8988T (cell line): ENCODE measurements at places on chromosomes 12 and 14.

DNA sequence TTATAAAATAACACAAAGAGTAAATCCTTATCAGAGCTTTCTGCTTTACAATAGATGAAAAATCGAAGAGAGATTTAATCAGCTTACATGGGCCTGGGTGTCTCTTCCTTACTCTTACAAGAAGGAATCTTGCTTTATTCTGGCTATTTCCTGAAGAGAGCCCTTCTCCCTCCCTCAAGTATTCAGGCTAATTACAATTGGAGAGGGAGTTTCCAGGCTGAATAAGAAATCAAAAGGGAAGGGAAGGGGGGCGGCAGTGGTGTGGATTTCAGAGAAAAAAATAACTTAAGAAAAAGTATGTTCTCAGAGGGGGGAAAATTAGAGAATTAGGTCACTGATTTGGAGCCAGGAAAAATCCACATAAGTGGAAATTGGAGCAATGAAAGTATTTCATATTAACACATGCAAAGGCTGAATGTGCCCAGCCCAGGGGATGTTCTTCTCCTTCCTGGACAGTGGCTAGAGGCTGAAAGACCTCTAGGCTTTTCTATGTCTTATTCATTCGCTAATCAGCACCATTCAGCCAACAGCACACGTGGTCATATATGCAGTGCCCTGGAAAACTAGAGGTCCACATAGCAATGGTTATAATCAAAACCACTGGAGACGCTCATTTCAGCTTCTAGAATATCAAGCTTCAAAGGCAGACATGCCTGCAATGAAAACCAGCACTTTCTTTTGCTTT is 158.9 kb upstream of the BTG1 start:
- DNase-seq = no peak

GRCh38 chr12:25323581-25323982 is 72.9 kb upstream of the KRAS start:
- DNase-seq = no peak

DNA sequence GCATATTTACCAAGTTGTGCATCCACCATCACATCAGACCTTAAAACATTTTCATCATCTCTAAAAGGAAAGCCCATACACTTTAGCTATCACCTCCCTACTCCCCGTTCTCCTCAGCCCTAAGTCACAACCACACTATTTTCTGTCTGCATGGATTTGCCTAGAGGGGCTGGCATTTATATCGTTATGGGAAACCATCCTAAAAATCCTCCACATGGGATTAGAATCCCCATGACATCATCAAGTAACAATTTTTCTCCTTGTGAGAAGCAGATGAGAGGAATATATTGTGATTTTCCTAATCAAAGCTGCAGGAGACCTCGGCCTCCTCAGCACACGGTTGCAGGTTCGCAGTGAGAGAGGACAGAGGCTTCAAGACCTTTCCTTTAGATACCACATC is 114.1 kb downstream of the SLC15A4 start:
- DNase-seq = no peak

- no peak for DNase-seq
These were observed 78.9 kb downstream of the AKAP6 start for GRCh38 chr14:32408018-32408417.

GRCh38 chr12:104835317-104835716 is 122.8 kb downstream of the SLC41A2 start:
- DNase-seq = no peak

DNA sequence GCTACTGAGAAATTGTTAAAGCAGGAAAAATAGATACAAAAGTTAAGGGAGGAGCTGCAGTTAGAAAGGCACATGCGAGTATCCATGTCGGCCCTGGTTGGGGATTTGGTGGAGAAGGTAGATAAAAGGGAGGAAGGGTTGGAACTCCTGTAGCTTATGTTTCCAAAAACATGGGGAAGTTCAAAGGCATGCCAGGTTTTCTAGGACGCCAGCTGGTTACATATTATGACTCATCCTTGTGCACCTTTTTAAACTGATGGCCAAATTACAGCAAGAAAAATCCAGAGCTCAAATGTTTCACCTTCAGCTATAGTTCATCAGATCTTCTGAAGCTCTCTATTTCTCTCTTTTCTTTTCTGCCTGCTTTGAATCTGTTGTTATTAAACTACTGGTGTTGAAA is 13.2 kb upstream of the MAP4K5 start:
- DNase-seq = no peak

- DNase-seq = no peak
These were observed 50.3 kb upstream of the SRSF5 start for GRCh38 chr14:69716478-69717187.

DNA sequence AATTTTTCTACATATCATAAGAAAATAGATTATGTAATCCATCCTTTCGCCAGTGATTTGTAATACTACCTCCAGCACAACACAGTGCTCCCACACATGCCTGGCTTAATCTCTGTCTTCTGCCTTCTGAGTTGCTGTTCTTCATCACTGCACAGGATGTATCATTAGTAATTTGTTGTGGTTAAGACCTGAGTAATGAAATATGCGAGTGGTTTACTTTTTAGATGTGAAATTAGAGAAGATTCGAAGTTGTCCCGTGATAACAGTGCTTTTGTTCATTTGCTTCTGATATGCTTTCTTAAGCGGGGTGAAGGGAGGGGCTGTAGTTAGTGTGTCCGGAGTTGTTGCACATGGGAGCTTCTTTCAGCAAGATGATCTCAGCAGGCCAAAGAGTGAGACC is 18.1 kb downstream of the KRT85 start:
- DNase-seq = no peak

DNA sequence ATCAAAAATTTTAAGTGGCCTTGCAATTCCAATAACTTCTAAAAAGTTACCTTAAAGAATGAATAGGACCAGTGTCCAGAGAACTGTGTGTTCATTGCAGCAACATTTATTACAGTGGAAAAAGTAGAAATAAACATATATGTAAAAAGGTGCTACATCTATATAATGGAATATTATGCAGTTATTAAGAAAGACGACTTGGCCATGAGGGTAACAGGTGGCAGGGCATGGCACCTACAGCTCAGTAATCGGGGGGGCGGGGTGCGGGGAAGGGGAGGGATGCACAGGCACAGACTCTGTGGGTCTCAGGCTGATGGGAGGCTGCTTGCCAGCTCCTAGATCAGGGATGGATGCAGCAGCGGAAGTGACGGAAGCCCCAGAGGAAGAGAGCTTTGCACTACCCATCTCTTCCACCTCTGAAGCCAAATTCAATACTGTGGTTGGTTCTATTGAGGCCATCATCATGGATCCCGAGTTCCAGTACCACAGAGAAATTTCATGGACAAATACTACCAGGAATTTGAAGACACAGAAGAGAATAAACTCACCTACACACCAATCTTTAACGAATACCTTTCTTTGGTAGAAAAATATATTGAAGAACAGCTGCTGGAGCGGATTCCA is 14.0 kb downstream of the KRT76 start:
- DNase-seq = no peak

DNA sequence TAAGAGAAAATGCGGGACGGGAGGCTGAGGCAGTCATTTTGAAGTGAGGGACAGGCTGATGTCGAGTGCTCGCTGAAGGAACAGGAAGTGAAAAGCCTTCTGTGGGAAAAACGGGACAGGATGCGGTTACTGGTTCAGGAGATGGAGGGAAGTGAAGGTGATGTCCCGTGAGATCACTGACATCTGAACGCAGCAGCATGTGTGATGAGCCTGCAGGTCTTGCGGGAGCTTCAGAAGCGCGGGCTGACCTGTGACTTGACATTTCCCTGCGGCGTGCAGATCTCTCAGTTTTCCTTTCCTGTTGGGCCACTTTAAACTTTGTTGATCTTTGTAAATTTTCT is 77.8 kb downstream of the DDX51 start:
- no peak for DNase-seq

GRCh38 chr12:130086797-130087196 is 75.5 kb upstream of the FZD10 start:
- no peak for DNase-seq

DNA sequence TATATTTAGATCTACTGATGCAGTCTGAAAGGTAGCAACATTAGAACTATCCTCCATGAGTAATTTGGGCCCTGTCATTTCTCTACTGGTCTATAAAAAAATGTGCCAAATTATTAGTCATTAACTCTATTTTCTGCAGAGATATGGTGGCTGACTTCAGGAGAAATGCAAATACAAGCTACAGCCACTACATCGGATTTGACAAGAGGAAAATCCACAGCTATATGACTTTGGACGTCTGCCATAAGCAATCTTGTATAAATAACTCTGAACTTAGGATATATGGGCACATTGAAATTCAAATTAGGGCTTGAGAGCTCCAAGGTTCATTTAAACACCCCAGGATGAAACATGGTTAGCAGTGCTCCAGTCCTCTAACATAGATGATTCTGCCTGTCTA is 983.0 kb upstream of the LRFN5 start:
- DNase-seq = no peak

DNA sequence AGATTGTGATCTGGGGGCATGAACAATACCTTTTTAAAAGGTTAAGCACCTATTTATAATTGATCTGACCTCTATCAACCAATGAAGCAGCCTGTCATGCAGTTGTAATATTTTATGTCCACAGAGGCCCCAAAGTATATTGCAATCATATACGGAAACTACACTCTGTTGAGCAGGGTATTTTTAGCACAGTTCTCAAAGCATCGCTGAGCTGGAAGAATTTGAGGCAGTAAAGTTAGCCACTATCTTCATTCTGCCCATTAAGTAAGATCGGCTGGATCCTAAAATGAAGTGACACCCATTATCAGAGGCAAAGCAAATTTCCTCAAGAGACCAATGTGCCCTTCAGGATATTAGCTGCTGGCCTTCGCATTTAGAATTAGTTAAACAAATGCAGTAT is 47.7 kb upstream of the GRIP1 start:
- no peak for DNase-seq

- DNase-seq = no peak
These were observed 398.3 kb downstream of the RAD51B start for GRCh38 chr14:68217791-68218340.

DNA sequence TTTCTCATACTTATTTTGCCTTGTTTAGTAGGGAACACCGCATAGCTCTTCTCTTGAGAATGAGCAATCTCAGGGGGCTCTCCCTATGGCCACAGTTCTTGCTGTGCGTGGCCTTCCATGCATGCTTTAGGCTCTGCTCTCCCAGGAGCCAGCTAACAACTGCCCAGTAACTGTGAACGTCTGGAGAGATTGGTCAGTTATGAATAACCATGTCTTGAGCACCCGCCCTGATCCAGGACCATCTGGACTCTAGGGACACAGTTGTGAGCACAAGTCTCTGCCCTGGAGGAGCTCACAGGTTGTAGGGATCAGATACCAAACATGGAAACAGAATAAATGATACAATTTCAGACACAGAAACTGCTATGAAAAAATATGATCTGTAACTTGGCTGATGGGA is 12.1 kb downstream of the PSMC1 start:
- no peak for DNase-seq

GRCh38 chr12:104747955-104748354 is 210.1 kb downstream of the SLC41A2 start:
- no peak for DNase-seq

- no peak for DNase-seq
These were observed 39.8 kb downstream of the BAZ2A start for GRCh38 chr12:56590237-56590830.

- no peak for DNase-seq
These were observed 5.9 kb upstream of the ANAPC5 start for GRCh38 chr12:121358073-121358472.

- no peak for DNase-seq
These were observed 93.8 kb downstream of the SLC38A6 start for GRCh38 chr14:61074852-61075251.

DNA sequence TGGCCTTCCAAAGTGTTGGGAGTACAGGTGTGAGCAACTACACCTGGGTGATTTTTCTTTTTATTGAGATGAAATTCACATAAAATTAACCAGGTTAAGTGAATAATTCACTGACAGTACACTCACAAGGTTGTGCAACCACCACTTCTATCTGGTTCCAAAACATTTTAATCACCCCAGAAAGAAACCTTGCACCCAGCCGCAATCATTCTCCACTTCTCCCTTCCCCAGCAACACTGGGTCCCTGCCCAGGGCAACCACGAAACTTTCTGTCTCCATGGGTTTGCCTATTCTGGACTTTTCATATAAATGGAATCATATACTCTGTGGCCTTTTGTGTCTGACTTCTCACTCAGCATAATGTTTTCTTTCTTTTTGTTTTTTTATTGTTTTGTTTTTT is 26.3 kb upstream of the MLXIP start:
- no peak for DNase-seq

DNA sequence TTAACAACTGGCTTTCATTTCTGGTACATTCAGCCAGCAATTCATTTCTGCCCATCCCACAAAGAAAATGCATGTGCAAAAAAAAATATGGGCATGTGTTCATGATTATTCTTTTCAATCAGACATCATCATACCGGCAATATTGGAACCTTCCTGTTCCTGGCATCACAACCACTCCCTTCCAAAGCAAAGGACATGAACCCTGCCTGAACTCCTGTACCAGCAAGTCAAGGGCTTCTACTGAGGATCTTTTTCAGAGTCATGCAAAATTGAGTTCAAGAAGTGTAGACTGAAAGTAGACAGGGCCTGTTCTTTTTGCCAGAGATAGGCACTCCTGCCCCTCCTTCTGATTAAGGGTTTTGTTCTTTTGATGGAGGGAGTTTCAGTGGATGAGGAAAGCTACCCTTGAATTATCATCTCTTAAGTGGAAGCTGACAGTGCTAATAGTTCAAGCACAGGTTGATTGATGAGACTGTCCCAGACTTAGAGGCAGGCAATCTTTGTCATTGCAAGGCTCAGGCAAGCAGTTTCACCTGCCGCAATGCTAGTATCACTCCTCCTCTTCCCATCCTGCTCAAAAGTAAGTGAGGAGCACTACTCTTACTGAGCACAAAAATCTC is 22.3 kb upstream of the DIO2 start:
- no peak for DNase-seq

DNA sequence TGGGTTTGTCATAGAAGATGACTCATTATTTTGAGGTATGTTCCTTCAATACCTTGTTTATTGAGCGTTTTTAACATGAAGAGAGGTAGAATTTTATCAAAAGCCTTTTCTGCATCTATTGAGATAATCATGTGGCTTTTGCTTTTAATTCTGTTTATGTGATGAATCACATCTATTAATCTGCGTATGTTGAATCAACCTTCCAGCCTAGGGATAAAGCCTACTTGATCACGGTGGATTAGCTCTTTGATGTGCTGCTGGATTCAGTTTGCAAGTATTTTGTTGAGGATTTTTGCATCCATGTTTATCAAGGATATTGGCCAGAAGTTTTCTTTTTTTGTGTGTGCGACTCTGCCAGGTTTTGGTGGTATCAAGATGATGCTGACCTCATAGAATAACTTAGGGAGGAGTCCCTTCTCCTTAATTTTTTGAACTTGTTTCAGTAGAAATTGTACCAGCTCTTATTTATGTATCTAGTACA is 602.6 kb downstream of the SNAPC1 start:
- DNase-seq = no peak

DNA sequence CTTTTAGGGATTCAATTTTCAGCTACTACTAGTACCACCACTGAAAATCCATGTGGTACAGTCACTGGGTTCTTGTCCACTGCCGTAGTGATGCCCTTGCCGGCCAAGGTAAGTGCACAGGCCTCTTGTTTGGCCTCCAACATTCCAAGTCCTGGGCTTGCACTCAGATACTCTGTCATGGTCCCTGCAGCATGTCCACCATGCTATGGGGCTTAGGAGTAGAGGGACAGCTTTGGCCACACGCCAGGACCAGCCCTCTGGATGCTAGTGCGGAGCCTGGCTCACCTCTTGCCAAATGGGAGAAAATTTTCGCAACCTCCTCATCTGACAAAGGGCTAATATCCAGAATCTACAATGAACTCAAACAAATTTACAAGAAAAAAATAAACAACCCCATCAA is 38.6 kb upstream of the APPL2 start:
- no peak for DNase-seq
